Activated CD4-positive, CD25-positive, alpha-beta regulatory T cell treated with anti-CD3 and anti-CD28 coated beads, Interleukin-2, amount 50 U/mL, for 16 hours (primary cell): ENCODE measurements at places on chromosomes 1 and 21.
A peak's percentile ranks its signal among the peaks of the same experiment; 100 is the strongest.

DNA sequence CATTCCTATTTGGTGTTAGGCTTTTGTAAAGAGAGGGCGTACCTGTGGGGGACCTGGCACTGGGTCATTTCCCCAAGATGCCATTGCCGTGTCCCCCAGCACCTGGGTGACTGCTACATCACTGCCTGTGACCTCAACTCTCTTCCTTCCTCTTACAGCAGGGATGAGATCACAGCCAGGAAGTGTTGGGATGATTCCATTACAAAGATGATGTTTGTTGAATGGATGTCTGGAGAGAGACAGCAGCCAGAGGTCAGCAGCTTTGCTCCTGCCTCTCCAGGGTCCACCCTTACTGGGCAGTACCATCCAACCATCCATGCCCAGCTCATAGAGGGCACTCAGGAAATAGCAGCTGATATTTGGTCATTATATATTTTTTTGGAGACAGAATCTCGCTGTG, 35.1 kb downstream of the TMEM51 start:
- no peak for DNase-seq

GRCh38 chr1:245645406-245645805, 490.6 kb downstream of the KIF26B start:
- no peak for DNase-seq

DNA sequence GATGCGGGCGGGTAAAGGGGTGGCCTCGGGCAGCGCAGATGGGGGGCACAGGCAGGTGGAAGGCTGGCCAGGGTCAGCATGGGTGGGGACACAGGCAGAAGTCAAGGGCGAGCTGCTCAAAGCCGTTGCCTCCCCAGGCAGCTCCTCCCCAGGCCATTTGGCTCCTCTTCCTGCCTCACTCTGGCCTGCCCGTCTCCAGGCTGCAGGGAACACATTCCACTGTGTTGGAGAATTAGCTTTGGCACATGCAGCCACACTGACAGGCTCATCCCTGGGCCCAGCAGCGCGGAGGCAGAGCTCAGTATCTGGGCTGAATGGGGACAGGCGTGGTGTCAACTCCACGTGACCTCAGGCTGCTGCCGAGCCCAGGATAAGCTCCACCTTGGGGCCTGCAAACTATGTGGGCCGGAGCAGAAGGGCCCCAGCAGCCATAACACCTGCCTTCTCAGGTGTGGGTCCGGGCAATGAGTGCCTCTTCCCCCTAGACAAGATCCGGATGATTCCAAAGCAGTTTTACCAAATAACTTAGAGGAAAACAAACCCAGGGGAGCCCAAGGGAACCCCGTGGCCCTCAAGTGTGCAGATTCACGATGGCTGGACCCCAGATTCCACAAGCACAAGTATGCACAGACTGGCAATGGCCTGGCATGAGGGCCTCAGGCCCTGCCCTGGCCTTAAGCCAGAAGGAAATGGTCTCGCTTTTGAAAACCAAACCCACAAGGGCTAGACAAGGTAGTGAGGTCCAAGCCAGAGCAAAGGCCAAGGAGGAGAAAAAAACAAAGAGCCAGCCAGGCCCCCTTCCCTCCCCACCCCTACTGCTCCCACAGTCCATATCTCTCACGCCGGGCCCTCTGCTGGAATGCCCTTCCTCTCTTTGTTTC, 40.2 kb downstream of the HSPG2 start:
- DNase-seq = no peak

DNA sequence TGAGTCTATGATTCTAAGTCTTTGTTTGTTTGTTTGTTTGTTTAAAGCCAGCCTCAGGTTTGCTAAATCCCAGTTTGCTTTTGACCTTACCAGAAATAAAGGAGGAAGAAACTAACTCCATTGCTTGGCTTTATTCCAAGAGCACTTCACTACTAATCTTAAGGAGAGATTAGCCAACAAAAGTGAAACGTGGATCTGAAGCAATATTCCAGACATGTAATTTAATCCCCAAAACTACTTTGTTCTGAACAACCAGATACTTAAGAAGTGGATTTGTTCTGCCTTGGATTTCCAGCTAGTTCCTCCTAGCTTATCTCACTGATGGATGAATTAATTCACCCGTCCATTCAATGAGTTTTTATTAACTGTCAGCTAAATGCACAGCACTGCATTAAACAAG, 15.9 kb upstream of the CEP350 start:
- no peak for DNase-seq

GRCh38 chr1:82371844-82372498, 571.2 kb downstream of the ADGRL2 start:
- no peak for DNase-seq

DNA sequence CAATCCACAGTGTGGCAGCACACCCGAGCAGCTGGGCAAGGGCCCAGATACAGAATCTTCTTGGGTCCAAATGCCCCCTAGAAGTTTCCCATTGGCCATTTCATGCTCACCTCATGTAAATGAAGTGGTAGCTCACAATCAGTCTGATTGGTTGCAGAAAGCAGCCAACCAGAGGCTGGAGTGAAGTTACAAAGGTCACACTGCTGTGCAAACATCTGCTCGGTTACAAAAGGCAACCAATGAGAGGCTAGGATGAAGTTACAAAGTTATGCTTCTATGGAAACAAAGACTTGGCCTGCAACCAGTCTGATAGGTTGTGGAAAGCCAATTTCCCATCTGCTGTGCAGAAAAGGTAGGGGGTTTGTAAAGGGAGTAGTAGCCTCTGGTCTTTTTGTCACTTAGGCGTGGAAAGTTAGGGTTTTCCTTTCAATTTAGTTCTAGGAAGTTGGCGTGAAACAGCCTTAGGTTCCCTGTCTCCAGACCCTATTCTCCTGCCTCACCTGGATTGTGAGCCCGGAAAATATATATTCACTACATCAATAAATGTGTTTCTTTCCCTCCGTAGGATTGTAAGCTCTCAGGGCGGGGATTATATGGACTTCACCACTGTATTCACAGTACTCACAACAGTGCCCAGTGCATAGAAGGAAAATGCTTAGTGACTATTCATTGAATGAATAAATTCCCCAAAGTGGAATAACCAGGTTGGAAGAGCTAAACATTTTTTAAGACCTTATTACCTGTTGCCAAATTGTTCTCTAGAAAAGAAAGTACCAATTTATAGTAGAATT, 91.9 kb downstream of the URB2 start:
- DNase-seq = no peak

GRCh38 chr21:14632359-14632758, 86.2 kb upstream of the SAMSN1 start:
- DNase-seq = no peak

- no peak for DNase-seq
Measured at GRCh38 chr1:219419860-219420259, 193.0 kb downstream of the ZC3H11B start.

DNA sequence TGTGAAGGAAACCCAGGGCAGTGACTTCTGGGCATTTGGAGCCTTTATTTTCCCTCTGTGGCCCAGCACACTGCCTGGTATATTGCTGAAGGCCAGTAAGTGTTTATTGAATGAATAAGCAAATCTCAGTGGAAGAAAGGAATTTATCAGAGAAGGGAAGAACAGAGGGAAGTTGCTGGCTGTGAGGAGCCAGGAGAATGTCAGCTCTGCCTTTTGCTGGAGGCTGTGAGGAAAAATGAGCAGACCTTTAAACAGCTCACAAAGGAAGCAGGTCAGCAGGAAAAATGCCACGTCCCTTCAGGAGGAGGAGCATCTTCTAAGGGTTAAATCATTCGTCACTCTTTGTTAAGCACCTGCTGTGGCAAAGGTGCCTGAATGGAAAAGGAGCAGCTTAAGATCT, 75.9 kb downstream of the GIPC2 start:
- no peak for DNase-seq

- DNase-seq = no peak
Measured at GRCh38 chr1:27595597-27595996, 8.3 kb downstream of the AHDC1 start.

DNA sequence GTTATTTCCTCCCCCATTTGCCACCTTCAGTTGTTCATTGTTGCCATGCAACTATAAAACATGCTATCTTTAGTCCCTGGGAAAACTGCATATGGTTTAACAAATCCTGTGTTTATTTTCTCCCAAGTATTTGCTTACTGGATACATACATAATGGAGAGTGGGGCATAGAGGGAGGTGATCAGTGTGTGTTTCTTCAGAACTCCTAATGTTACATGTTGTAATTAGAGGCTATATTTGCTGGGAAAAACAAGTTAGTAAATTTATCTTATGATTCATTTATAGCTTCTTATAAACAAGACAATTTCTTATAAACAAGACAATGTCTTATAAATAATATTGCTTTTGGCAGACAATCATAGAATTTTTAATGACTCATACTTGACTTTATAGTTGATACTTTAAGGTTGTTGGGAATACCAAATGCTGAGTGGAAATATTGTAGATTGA, 7.3 kb upstream of the GIPC2 start:
- no peak for DNase-seq

GRCh38 chr1:224497714-224498573, 63.3 kb upstream of the WDR26 start:
- DNase-seq = peak; percentile 26

GRCh38 chr1:159675046-159675445, 39.3 kb downstream of the CRP start:
- no peak for DNase-seq

GRCh38 chr1:19179597-19180264, 30.3 kb downstream of the UBR4 start:
- no peak for DNase-seq

DNA sequence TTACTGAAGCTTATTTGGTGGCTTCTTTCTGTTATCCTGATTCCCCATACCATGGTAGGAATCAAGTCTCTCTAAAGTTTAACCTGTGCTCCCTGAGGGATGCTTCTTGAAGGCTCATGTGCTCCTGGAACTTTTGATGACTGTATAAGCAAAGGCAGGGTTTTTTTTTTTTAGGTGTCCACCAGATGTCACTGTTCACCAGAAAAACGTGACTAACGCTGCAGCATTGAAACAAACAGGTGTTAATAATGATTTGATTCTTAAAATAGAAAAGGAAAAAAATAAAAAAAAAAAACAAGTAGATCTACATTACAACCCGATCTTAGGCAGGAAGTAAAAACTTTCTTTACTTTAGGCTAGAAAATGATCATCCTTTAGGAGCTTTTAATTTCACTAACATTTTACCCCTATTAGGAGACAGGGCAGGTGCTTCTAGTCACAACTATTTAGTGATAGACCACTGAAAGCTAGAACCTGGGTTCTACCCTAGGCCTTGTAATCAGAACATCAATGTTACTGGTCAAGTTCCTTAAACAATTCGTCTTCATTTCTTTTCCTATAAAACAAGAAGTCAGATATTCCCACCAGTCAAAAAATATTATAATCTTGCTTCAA, 223.0 kb downstream of the PLA2G4A start:
- no peak for DNase-seq

GRCh38 chr1:213669964-213670691, 317.6 kb upstream of the PROX1 start:
- DNase-seq = no peak

GRCh38 chr1:185939142-185939541, 205.0 kb downstream of the HMCN1 start:
- no peak for DNase-seq

GRCh38 chr1:57124768-57125446, 159.1 kb upstream of the C8B start:
- DNase-seq = no peak

GRCh38 chr1:978069-978834, 3.6 kb downstream of the PERM1 start:
- DNase-seq = no peak

DNA sequence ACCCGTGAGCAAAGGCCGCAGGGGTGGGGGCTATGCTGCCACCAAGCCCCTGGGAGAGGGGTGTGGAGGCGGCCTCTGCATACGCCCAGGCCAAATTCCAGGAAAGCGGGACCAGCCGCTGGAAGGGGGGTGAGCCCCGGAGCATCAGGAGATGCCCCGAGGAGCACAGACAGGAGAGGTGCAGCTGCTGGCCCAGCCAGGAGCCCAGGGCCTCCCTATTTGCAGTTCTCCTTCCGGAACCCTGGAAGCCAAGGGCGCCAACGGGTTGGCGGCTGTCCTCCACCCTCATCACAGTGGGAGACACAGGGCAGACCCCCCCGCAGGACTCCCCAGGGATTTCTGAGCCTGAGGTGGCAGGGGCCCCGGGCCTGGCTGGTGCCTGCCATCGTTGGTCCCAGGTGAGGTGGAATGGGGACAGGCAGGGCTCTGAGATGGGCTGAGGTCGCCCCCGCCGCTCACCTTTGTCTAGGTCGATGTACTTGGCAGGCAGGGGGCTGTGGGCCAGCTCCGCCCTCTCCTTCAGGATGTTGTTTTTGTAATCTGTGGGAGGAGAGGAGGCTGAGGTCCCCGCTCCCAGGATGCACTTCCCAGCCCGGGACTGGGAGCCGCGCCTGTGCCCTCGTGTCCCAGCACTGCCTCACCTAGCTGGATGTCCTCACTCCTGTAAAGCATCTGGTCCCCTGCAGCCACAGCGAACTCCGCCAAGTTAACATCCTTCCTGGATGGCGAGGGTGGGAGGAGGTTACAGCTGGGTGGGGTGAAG, 4.4 kb upstream of the DVL1 start:
- no peak for DNase-seq

GRCh38 chr1:31409946-31410858, 2.8 kb upstream of the SERINC2 start:
- DNase-seq = no peak

DNA sequence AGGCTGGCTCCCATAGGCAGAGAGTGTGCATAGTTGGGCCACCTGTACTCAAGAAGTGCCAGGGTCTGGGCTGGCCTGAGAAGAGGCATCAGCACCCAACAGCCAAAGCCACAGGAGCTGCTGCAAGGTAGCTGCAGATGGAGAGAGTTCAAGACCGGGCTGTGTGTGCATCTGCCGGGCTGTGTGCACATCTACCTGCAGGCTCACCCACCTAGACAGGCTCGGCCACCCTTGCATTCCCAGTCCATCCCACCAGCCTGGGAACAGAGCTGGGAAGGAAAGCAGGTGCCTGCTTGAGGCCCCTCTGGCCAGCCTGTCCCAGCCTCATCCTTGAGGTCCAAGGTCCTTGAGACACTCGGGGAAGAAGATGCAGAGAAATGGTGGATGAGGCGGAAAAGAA, 194.4 kb upstream of the AJAP1 start:
- no peak for DNase-seq

DNA sequence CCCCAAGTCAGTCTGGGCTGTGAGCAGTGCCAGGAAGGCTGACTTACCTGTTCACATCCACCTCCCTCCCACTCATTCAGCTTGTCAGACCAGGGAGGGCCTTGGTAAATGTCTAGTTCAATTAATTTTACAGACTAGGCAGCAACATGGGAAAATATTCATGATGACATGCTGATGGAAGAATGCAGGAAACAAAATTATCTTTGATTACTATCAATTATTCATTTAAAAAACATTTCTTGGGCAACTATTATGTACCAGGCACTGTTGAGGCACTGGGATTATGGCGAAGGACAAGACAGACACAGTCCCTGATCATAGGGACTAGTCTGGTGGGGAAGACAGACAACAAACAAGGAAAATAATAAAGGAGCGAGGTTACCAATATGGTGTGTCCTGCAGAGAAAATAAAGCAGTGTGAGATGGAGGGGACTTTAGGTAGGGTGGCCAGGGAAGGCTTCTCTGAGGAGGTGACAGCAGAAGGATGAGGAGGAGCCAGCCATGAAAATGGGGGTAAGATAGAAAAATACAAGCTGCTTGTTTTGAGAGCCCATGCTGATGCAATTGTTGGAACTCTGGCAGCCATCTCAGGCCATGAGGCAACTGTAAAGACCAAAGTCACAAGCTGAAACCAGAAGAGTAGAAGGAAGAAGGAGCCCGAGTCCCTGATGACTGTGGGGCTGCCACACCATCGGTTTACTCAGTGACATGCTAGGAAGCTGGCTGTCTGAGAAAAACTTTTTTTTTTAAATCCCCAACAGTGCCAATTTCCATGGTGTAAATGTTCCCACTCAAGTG, 14.0 kb downstream of the TRIM62 start:
- no peak for DNase-seq

GRCh38 chr1:121522061-121522759, 337.4 kb downstream of the SRGAP2C start:
- DNase-seq = no peak

- DNase-seq = no peak
Measured at GRCh38 chr1:8642114-8642513, 175.3 kb downstream of the RERE start.
